ENCODE measurements at places on chromosomes 1 and 21.

DNA sequence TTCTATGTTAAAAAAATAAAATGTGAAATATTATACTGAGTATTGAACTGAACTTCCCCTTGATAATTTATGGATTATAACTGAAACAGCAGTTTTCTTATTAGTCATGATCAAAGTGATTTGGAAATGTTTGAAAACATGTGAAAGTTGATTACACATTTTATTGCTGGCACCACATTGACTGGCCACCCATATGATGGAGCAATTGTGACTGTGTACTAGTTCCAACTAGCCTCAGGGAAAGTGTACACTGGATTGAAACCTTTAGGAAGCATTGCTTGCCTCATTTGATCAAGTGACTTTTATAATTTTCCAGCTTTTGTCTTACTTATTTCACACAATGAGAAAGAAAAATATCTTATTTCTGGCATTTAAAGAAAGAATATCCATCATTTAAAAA, 128.0 kb upstream of the ADGRL2 start:
- no peak for DNase-seq

DNA sequence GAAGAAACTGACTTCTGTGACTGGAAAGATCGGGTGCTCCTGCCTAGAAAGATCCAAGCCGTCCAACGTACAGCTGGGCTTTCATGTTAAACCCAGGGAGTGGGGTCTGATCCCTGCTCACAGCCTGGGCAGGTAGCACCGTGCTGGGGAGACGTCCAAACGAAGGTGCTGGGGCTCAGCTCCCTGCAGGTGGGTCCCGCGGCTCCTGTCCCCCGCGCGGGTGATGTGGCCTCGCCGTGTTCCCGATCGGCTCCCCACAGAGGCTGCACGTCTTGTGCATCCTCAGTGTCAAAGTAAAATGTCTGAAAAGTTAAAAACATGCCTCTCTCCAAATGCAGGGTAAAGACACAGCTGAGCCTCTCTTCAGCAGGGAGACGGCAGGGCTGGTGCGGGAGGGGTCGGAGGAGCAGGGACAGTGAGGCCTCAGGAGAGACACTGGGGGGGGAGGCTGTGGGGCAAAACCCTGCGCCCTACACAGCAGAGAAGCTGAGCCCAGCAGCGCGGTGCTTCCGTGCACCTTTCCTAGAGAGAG, 40.1 kb upstream of the COL6A2 start:
- no peak for DNase-seq

- DNase-seq, result no peak
These were observed 816 bp downstream of the E2F2 start for GRCh38 chr1:23530087-23530746.

DNA sequence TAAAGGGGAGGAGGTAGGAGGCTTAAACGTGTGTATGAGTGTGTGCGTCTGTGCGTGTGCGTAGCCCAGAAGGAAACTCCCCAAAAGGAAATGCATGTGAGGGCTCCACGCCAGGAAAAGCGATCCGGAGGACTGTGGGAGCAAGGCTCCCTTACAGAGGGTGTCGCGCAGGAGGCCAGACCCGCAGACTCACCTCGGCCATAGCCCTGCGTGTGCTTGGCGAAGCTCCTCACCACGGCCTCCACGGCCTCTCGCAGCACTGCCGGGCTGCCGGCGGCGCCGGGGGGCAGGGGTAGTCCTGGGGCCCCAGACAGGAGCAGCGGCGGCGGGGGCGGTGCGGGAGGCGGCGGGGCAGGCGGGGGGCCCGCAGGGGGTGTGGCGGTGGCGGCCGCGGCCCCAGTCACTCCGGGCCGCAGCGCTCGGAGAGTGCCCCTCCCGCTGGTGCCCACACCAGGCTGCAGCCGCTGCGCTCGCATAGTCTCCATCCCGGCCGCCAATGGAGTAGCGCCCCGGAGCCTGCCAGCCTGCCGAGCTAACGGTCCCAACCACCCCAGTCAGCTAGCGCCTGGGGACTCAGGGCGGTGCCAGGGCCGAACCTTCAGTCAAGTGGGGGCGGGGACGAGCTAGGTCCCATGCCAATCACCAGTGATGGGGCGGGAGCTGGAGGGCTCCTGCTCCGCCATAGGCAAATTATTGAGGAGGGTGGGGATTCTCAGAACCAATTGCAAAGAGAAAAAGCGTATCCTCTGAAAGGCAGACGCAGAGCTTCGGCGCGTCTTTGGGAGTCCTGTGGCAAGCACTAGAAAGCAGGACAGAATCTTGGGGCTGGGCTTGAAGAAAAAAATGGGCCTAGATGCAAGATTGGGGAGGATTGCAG, at the start of gene LIX1L:
Gene LIX1L (minus strand): TSS at position 575 of the 877 bp plus-strand sequence. CDS start 90 bp downstream, at position 485.
- DNase-seq, result peak; percentile 93

- no peak for DNase-seq
These were observed 37.1 kb upstream of the NBL1 start for GRCh38 chr1:19606817-19607642.

GRCh38 chr1:11654939-11655808, 497 bp downstream of the FBXO44 start:
- DNase-seq, result no peak

DNA sequence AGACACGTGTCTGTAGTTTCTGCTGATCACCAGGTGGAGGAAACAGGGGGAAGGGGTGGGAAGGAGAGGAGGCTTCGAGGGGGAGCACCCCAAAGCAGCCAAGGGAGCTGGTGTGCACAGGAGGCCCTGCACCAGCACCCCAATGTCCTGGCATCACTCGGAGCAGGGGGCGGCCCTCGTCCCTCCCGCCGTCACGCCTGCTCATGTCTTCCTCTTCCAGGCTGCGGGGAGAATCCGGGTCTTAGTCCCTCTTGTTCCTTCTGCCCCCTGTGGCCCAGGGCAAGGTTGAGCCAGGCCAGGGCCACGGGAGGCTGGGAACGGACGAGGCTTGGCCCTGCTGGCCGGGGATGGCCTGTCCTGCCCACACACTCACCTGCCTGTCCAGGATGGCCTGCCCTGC, 21.4 kb upstream of the ARHGEF16 start:
- no peak for DNase-seq

DNA sequence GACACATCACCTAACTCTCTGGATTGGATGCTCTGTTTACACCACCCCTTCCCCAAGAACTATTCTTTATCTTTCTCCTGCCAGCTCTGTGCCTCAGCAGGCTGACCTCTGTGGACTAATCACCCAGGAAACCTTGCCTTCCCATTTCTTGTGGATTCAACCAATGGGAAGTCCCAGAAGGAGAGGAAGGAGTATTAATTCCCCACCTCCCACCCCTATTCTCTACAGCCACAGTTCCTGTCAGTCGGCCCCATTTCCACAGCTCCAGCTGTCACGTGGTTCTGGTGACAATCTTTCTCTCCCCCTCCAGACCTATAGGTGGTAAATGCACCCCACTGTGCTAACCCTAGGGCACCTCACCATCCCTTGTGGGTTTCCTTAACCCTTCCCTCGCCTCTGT, 46.8 kb upstream of the SSBP3 start:
- DNase-seq, result no peak

DNA sequence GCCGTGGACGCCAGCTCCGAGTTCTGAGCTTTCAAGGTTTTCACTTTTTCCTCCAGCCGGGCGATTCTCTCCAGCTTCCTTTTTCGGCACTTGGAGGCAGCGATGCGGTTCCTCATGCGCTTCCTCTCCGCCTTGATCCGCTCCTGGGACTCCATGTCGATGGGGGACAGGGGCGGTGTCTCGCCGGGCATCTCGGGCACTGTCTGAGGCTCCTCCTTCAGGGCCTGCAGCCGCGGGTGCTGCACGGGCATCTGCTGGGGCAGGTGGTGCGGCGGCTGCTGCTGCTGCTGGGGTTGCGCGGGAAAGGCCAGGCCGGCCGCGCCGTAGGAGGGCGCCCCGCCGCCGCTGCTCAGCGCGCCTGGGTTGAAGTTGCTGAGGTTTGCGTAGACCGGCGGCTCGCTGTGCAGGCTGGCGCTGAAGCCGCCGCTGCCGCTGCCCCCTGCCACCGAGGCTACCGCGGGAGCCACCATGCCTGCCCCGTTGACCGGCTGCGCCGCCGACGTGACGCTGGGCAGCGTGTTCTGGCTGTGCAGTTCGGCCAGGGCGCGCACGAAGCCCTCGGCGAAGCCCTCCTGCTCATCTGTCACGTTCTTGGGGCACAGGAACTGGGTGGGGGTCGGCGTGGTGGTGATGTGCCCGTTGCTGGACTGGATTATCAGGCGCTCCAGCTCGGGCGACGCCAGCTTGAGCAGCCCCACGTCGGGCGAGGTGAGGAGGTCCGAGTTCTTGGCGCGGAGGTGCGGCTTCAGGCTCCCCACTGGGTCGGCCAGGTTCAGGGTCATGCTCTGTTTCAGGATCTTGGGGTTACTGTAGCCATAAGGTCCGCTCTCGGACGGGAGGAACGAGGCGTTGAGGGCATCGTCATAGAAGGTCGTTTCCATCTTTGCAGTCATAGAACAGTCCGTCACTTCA, 1.4 kb downstream of the JUN start:
- no peak for DNase-seq

GRCh38 chr1:33866281-33866680, 2.4 kb downstream of the HMGB4 start:
- DNase-seq, result no peak

DNA sequence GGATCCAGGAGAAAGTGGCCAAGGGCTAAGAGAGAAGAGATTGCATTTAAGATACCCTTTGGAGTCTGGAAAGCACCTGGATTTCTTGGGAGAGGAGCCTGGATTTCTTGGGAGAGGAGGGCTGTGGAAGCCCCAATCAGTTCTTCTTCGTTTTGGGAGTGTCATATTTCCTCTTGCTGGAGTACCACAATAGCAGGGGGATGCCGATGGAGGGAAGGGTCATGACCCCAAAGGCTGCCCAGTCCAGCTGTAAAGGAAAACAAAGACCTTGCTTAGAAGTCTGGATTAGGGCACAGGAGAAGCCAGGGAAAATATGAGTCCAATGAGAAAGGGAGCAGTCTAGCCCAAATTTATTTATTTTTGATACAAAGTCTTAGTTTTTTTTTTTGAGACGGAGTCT, 11.3 kb downstream of the SSR2 start:
- no peak for DNase-seq

GRCh38 chr1:207045453-207045852, 5.6 kb downstream of the YOD1 start:
- no peak for DNase-seq

- DNase-seq, result no peak
These were observed 24.3 kb downstream of the TSPAN2 start for GRCh38 chr1:115065021-115065420.

GRCh38 chr1:26359981-26360806, 6.3 kb upstream of the CRYBG2 start:
- no peak for DNase-seq

DNA sequence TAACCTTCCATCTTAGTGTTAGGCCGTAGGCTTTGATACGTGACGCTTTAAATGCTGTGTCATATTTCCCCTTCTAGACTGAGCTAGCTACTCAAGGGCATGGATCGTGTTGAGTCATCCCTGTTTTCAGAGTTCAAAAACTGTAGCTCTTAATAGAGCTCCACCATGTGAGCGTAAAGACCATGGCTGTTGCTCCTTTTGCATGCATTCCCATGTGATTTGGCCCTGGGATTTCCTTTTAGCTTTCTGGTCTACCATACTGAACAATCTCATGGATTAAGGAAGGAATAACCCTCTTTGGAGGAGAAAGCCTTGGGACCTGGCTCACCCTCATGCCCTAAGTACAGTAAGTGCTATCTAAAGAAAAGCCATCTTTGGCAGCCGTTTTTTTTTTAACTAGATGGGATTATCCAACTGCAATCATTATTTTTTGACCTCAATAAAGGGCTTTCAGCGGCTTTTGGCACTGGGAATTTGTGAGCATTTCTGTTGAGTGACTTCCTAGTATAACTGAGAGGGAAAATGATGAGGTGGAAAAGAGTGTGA, 76.6 kb downstream of the PLPP3 start:
- DNase-seq, result no peak

DNA sequence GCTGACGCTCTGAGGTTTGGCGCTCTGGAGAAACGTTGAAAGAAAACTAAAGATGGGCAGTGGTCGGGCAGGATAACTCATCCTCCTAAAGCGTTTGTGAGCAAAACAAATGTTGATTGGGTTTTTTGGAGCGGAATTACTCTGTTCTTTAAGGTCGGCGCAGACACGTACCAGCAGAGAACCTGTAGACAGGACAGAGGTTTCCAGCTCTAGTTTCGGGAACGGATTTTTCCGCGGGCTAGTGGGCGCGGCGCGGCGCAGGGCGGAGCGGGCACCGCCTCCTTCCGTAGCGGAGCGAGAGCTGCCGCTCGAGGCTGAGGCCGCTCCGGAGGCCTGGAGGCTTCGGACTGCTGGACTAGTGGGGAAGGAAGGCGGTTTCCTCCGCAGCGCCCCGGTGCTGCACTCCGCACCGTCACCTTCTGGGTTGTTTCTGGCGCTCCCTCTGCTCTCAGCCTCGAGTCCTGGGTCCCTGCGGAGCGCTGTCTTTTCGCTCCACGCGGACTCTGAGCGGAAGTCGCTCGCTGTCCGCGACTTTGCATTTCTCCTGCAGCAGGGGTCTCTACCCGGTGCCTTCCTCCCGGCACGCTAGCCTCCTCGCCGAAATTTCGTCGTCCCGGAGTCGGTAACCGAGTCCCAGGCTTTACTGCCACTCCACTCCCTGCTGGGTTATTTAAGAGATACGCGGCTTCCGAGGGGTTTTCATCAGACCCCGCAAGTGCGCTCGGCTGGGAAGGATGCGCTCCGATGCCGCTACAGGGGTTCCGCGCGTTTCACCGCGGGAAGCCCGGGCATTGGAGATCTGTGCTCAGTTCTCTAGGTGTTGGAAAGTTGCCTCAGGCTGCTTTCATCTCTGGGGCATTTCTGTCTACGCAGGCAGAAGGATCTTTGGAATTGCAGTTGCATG, 7.0 kb downstream of the FOXD2 start:
- DNase-seq, result no peak

- DNase-seq, result no peak
These were observed 34.8 kb upstream of the DUSP10 start for GRCh38 chr1:221776495-221777301.

GRCh38 chr1:77342745-77343144, 60.9 kb downstream of the AK5 start:
- DNase-seq, result no peak

- no peak for DNase-seq
These were observed 14.8 kb upstream of the NCMAP start for GRCh38 chr1:24540906-24541710.

- DNase-seq, result no peak
These were observed 29.0 kb upstream of the KHDRBS1 start for GRCh38 chr1:31984419-31985347.

DNA sequence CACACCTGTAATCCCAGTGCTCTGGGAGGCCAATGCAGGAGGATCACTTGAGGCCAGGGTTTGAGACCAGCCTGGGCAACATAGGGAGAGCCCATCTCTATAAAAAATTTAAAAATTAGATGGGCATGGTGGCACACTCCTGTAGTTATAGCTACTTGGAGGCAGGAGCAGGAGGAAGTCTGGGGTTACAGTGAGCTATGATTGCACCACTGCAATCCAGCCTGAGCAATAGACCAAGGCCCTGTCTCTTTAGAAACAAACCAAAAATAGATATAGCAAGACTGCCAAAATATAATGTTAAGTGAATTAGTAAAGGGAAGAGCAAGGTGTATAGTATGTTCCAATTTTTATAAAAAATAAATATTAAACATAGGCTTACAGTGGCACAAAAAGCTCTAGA, 28.8 kb downstream of the PLEKHO1 start:
- no peak for DNase-seq

- no peak for DNase-seq
These were observed 13.6 kb downstream of the IPO9 start for GRCh38 chr1:201842472-201843027.
